CD14-positive monocyte (primary cell): ENCODE measurements at places on chromosomes 3 and 15.
A peak's percentile ranks its signal among the peaks of the same experiment; 100 is the strongest.

DNA sequence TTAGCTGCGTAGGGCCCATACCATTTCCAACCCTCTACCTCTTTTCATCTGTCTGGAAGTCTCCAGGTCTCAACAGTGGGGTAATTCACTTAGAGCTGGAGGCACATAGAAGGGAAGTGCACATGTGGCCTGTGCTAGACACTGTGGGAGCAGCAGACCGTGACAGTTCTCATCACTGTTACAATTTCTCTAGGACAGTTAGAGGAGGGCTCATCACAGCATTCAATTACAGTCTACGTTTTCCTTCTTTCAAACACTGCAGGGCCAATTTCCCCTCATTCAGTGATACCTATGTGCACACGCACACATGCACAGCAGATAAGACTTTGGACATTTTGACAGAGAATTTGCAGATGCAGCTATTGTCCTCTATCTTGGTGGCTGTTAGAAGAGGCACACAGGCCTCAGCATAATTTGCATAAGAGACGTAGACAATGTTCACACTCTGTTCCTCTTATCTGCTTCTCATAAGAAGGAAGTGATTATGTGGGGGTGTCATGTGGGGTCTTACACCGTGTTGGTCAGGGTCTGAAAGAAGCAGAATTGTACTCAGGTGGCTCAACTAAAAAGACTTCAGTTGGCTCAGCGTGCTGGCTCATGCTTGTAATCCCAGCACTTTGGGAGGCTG lies 12.6 kb upstream of the HRG start:
- no peak for DNase-seq

DNA sequence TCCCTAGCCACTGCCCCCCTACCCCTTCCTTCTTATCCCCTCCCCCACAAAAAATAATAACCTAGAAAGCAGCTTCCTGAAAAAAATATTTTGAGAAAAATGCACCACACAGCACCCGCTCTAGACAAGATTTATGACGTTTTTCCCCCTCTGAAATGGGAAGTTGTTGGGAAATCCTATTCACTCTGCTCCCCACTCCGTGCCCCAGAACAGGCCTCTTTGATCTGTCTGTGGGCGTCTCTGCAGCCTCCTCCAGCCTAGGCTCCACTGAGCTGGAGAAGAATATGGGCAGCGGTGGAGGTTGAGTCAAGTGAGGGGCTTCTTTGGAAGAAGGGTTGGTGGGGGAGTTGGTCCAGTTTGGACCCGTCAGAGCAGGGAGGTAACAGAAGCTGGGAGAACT lies 28.5 kb upstream of the POLG start:
- peak; percentile 39 for DNase-seq

DNA sequence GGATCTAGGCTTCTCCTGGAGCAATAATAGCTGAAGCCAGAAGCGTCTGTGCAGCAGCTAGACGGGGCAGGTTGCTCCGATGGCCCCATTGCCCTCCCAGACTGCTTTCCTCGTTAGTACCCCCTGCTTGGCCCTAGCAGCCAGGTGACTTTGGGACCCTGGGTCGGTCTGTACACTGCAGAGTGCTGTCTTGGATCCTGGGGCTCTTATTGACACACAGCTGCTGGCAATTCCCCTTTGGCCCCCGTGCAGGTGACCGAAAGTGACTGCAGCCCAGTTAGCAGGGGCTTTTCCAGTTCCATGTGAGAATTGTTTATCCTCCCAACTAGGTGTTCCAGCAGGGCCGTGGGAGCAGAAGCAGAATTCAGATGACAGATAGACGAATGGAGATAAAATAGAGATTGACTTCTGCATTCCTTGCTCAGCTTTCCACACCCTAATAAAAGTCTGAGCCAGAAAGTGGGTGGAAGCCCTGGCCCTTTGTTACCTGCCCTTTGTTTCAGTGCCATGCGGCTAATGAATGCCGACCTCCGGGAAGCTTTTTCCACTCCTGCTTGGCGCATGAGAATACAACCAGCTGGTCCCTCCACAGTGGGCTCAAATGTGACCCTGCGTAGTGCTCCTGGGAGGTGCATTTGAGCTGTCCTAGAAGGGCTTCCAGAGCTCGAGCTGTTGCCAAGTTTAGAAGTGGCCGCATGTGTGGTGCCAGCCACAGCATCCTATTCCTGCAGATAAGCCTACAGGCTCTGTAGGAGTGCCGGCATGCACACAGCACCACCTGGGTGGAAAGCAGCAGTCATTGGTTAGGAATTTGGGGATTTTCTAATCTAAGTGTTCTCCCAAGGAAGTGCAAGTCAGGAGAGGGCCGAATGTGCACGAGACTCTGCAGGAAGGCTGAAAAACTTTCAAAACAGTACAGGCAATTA lies 94.4 kb downstream of the SLCO3A1 start:
- DNase-seq, result peak; percentile 54

DNA sequence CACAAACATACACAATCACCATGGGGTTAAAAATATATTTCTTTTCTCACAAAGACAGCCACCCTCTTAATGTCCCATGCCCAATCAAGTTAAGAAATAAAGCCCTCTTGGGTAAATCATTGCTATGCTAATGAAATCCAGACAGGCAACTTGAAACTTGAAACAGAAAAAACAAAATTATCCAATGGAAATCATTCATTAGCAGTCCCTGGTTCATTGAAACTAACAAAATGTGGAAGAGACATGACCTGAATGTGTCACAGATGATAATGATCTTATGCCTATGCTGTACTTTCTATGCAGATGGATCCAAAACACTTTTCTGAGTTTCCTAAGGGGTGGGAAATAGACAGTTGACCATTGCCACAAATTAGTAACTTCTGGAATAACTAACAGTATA lies 983.7 kb downstream of the MCTP2 start:
- no peak for DNase-seq

DNA sequence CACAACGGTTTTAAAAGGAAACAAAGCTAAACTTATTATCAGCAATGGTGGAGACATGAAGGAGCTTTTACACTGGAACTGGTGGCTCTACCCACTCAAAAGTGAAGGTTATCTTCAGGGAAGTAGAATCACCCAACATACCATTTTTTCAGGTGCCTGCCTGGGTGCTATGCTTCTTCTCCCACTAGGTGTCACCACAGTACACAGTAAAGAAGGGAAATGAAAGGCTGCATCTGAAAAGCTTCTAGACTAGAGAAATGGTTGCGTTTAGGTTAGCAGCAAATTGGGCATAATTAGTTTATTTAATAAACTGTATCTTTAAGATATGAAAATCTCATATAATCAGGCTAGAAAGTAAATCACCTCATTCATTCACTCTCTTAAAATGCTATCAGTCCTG lies 47.0 kb upstream of the SELENOK start:
- peak; percentile 12 for DNase-seq

GRCh38 chr15:43879386-43880355 lies 52.9 kb downstream of the WDR76 start:
- DNase-seq, result no peak

DNA sequence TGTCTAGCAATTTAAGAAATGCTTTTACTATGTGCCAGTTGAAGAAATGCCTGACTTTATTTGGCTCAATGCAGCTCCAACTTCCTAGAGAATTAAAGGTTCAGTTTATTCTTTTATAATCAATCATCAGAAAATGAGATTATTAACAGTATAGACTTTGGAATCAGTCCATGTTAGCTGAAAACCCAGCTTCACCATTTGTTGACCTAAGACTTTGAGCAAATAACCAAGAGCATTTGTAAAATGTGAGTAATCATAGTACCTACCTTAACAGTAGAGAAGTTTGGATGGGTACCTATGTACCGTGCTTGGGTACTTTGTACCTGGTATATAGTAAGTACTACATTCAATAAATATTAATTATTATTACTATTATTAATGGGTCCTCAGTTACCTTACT lies 105.9 kb downstream of the RARB start:
- DNase-seq, result no peak

- DNase-seq, result no peak
Measured at GRCh38 chr15:78921940-78922339, 22.9 kb downstream of the CTSH start.

DNA sequence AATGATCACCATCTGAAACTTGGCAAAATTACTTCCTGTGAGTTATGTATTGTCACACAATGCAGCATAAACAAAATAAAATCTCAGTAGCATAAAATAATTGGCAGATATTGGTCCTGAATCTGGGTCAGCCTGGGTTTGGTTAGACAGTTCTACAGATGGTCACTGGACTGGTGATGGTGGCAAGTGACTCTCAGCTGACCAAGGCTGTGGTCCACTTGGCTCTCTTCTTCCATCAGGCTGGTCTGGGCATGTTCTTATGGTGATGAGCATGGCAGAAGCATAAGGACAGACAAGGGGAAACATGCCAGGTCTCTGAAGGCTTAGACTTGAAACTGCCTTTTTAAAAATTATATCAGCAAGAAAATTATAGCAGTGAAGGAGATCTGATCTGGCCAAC lies 1205.0 kb upstream of the EPHA6 start:
- no peak for DNase-seq

GRCh38 chr3:161221806-161222600 lies 892 bp downstream of the NMD3 start:
- DNase-seq, result peak; percentile 28

GRCh38 chr3:37885814-37886213 lies 24.1 kb downstream of the CTDSPL start:
- no peak for DNase-seq

GRCh38 chr3:50658416-50658815 lies 16.3 kb upstream of the DOCK3 start:
- no peak for DNase-seq

GRCh38 chr15:76433798-76434400 lies 97.3 kb downstream of the ISL2 start:
- DNase-seq, result no peak

DNA sequence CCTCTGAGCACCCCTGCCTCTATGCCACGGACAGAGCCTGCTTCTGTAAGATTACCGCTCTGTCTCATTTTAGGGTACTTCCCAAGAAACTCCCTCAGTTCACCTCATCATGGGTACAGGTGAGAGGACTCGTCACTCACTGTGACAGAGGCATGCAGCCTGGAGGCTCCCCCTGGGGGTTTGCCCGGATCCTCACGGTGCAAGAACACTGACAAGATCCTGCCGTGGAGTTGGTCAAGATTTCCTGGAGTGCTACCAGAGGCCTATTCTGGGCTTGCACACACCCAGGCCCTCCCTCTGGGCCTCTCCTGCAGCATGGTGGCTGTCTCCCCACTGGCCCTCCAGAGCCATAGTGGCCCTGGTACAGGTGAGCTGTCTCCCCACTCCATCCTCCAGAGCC lies 103.1 kb upstream of the TNIK start:
- no peak for DNase-seq

DNA sequence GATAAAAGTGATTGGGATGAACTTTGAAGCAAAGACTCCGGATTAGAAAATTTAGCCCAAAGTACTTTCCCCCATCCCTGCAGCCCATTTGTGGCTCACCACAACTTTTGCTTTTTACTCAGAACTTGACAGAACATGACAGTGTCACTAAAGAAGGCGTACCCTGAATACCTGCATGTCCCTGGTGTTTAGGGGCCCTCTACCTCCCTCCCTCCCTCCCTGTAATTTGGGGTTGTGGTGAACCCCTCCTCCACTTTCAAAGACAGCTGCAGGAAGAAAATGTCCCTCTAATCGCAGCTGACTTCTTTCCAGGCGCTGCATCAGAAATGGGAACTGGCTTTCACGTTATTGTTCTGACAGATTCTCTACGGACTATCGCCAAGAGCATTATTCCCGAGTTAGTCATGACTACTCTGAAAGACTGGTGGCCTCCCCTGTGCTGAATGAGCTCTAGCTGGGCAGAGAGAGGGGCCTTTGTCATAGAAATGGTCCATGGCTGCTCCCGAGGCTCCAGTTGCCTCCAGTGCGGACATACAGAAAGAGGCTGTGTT lies 93.2 kb upstream of the ARHGEF3 start:
- no peak for DNase-seq

- DNase-seq, result no peak
Measured at GRCh38 chr3:16132190-16132589, 42.3 kb upstream of the GALNT15 start.

- DNase-seq, result no peak
Measured at GRCh38 chr3:129432671-129433070, 4.2 kb upstream of the EFCAB12 start.

DNA sequence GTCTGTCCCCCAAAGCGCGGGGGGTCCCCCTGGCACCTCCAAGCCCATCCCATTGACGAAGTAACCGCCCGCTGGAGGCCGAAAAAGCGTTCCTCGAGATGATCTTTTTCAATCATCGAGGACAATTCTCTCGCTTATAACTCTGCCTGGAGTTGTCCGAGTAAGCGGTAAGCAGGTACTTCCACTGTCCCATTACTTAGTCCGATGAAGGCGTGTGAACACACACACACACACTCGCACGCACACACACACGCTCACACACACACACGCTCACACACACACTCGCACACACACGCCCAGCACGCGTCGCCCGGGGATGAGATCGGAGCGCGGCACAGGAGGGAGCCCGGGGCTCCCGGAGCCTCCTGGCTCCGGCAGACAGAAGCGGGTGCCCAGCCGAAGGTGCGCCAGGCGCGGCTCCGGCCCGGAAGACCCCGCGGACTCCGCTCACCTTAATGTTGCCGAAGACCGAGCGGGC lies 430 bp downstream of the SLCO2A1 start:
- no peak for DNase-seq
